Common myeloid progenitor, CD34-positive (primary cell): ENCODE measurements at places on chromosomes 12 and 14.

GRCh38 chr14:106291626-106292025 lies 765.2 kb downstream of the TMEM121 start:
- DNase-seq = no peak

DNA sequence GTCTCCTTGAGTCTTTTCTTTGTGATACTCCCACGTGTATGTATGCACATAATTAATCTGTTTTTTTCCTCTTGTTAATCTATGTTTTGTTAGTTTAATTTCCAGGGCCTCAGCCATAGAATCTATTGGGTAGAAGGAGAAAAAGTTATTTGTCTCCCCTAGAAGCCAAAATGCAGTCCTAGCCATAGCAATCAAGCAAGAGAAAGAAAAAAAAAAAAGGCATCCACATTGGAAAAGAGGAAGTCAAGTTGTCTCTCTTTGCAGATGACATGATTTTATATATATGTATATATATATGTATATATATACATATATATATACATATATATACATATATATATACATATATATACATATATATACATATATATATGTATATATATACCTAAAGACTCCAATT lies 25.4 kb upstream of the ETV6 start:
- peak; percentile 61 for DNase-seq

DNA sequence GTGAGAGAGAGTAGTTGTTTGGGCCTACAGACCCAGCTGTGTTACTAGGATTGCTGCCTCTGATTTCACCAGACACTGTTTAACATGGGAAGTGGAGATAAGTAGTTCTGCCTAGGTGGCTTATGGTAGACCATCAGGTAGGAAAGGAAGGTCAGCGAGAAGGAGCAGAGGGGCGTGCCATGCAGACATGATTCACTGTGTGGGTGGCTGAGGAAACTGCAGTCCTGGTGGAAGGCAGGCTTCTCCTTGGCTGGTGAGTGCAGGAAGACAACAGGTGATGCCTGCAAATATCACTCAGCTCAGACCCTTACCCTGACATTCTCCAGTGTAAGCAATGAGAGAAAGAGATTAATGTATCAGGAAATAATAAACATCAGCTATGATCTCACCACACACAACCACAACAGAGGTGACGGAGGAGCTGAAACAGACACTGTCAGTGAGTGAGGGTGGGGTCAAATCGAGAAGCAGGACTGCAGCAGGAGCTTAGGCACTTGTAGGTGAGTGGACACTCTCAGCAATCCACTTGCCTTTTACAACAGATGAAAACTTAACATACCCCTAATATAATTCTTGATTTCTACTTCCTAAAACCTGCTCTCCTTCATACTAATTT lies 2.1 kb upstream of the PRR4 start:
- no peak for DNase-seq

DNA sequence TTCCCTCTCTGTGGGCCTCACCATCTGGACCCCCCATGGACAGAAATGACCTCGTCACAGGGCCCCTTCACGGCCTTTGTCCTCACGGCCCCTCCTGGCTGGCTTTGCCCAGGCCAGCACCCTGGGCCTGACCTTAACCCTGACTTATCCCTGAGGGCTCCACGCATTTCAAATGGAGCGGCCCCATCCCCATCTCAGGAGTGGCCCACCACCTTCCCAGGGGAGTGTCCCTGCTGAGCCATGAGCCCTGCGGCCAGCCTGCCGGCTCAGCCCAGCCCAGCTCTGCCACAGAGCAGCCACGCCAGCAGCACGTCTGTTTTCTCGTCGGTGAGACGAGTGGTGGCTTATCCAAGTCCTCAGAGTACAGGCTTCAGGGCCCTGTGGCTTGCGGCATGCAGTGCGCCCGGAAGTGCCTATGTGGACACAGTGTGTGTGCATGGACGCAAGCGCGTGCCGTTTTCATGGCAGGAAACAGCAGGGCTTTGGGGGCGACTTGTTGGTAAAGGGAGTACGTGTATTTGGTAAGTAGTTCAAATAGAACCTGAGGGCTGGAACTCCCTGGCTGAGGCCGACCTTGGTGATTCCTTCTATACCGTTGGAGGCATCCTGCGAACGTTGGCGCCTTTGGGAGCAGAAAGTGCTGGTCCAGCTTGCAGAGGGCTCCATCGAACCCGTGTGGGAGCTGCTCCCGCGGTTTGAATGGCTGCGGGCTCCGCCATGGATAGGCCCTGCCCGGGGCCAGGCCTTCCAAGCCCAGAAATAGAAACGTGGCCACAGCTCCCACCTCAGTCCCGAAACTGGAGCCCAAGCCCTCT lies 52.1 kb downstream of the LRCOL1 start:
- DNase-seq = no peak

DNA sequence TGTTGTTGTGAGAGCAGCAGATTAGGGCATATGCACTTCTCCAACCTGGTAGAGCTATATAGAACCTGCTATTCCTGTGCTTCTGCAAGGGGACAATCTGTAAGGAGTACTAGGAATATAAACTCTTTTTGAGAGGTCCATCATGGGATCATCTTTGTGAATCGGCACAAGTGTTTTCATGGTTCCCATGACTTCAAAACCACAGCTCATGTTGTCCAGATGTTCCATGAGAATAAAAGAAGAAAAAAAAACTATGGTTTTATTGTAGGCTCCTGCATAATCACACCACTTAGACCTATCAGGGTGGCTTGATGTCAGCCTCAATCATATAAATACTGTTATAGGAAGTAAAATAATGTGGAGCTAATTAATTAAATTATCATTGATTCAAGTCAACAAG lies 311.4 kb upstream of the ATP2B1 start:
- DNase-seq = no peak

- DNase-seq = no peak
These were observed 16.3 kb downstream of the MARK3 start for GRCh38 chr14:103401223-103402214.

DNA sequence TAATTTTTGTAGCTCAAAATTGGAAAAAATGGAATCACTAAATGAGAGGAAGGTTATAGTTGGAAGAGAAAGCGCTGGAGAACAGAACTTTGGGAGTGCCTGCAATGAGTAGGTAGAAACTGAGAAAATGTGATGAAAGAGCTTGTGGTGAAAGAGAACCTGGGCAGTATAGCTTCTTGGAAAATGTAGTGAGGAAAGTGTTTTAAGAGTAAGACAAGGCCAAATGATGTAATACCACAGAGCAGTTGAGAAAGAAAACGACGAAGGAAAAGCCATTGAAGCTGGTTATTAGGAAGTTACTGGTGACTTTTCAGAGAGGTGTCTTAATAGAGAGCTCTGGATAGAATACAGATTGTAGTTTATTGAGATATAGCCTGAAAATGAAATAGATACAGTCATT lies 255.3 kb downstream of the AEBP2 start:
- DNase-seq = peak; percentile 13

DNA sequence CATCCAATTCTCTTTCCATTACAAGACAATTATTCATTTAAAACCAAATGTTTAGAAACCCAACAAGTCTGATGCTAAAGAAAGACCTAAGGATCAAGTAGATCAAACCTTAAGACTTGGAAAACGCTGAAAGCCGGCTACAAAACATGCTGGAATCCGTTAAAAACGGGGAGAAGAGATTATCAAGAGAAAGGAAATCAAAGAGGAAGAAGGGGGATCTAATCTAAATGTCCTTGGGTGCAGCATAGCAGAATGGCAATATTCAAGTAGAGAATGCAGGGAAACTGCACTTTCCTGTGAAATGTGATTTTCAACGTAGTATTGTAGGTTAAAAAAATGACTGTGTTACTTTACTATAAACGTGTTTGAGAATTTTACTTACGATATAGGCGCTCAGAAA lies 1.3 kb downstream of the PPP1R13B start:
- no peak for DNase-seq

GRCh38 chr14:63564318-63564717 lies 21.1 kb upstream of the PPP2R5E start:
- no peak for DNase-seq

DNA sequence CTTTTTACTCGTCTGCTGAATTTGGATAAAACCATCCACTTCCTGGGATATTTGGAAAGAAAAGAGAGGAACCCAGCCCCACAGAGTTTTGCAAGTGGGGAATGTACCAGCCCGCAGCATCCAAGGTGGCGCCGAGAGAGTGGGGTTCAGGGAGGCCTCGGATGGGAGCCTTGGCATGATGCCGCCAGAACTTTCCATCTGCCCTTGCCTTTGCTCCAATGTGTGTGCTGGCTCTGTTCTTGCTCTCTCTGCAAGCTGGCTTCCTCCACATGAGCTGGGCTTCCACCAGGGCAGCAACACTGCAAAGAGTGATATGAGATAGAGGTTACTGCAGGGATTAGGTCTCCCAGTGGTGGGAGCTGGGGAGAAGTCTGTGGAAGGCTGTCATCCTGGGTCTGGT lies 6.6 kb upstream of the SERPINA12 start:
- no peak for DNase-seq

DNA sequence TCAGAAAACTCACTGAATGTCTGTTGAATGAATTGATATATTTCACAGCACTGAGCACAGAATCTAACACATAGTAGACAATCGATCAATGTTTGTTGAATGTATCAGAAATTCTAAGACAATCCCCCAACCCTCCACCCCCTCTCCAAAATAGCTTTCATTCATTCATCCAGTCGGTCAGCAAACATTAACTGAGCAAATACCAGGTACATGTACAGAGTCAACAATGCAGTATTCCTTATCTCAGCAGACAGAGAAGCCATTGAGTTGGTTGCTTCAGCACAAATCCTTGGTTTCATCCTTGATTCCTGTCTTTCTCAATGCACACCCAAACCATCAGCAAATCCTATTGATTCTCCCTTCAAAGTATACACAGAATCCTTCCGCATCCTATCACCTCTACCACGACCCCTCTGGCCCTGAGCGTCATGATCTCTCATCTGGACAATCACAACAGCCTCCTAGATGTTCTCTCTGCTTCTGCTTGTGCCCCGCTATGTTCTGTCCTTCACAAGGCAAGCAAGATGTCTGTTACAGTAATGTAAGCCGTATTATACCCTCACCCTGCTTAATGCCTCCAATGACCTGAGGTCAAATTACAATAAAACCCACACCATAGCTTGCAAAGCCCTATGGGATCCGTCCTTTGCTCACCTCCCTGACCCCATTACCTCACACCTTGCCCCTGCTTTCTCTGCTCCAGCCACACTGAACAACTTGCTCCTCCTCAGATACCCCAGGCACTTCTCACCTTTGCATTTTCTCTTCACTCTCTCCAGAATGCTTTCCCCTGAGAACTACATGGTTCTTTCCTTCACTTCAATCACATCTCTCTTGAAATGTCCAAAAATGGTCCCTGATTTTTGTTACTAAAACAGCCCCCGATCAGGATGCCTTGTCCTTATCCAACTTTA lies 738.1 kb upstream of the TBX3 start:
- DNase-seq = no peak

DNA sequence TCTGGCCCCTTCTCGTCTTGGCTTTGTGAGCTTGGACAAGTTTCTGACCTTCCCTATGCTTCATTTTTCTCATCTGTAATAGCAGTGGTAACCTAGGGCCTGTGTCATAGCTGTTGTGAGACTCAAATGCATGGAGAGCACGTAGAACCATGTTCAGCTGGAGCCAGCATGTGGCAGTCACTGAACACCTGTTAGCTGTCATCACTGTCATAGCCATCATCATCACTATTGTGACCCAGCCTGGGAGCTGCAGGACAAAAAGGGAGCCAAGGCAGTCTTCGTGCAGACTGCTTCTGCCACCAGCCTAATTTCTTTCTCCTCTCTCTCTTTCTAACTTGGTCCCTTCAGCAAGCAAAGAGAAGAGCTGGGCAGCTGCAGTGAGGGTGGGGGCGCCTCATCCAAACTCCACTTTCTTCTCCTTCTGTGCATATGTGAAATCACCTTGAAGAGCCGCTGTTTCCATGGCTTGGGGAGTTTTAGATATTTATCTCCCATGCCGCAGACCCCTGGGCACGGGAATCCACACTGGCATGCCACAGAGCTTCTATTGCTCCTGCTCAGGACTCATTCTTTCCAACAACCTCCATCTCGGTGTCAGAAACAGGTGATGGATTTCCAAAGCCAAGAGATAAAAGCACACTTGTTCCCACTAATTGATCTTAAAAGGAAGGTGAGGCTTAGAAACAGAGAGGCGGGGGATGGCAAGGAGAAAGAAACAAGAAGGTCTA lies 87.0 kb downstream of the SRRM4 start:
- no peak for DNase-seq

DNA sequence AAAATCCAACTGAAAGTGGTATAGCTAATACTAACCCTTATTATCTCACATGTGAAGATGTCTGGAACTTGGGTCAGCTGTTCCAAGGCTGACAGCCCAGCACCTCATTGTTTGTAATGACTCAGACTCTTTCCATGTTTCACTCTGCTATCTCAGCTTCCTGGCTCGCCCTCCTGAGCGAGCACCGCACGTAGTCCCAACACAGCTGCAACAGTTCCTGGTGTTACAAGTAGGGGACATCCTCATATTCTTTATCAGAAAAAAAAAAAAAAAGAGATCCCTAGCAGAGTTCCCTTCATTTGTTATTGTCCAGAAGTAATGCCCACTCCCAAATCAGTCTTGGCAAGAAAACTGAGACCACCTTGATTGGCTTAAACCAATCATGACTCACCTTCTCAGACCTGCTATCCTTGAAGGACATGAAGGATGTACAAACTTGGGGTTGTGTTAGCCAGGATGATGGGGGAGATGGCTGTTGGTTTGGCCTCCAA lies 92.5 kb downstream of the ADCK1 start:
- DNase-seq = no peak

- DNase-seq = peak; percentile 89
These were observed 5.8 kb downstream of the WSB2 start for GRCh38 chr12:118055144-118055557.

GRCh38 chr12:102441077-102441596 lies 39.2 kb downstream of the IGF1 start:
- DNase-seq = no peak

- DNase-seq = no peak
These were observed 14.4 kb downstream of the ZDHHC17 start for GRCh38 chr12:76778364-76778763.

GRCh38 chr12:19644571-19644970 lies 205.3 kb downstream of the AEBP2 start:
- DNase-seq = no peak

- DNase-seq = no peak
These were observed 62.7 kb downstream of the RBM19 start for GRCh38 chr12:113903381-113903863.

- DNase-seq = no peak
These were observed 9.2 kb downstream of the ARHGEF25 start for GRCh38 chr12:57620245-57620935.

GRCh38 chr14:66242001-66242400 lies 244.2 kb upstream of the CCDC196 start:
- DNase-seq = no peak

- no peak for DNase-seq
These were observed 724 bp upstream of the CD27 start for GRCh38 chr12:6444031-6444430.
